ENCODE measurements at places on chromosomes 7 and 10.

- no peak for DNase-seq
Measured at GRCh38 chr7:30315589-30315988, 31.2 kb downstream of the ZNRF2 start.

GRCh38 chr7:81990395-81990794 is 220.5 kb upstream of the HGF start:
- DNase-seq: peak; percentile 25

GRCh38 chr7:28298870-28299518 is 113.3 kb upstream of the CREB5 start:
- peak; percentile 74 for DNase-seq

DNA sequence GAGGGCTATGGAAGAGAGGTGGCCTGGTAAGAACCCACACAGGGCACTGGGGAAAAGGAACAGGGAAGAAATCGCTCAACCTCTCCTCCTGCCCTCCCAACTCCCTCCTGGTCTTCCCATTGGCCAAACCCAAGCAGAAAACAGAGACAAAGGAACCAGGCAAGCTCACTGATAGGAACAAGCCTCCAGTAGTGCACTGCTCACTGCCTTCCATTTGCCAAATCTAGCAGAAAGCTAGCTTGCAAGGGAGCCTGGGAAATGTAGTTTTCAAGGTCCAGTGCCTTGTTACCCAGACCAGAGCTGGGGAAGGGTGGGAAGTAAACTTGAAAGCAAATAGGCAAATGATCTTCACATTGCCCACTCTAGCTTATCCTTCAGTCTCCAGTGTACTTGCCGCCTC is 556.1 kb upstream of the AUTS2 start:
- no peak for DNase-seq

DNA sequence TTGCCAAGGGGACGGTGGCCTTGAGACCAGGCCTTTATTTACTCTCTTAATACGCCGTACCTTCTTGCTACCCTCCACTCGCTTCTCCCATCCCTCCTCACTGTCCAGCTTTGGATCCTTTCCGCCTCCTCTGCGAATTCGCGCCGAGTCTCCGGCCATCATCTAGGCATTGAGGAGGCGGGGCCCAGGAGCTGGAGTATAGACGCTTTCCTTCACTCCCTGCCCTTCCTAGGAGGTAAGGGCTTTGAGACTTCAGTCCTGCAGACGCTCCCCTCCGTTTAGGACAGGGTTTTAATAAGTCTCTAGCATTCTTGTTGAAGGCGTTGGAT is 538 bp downstream of the TFAM start:
- DNase-seq: peak; percentile 52

DNA sequence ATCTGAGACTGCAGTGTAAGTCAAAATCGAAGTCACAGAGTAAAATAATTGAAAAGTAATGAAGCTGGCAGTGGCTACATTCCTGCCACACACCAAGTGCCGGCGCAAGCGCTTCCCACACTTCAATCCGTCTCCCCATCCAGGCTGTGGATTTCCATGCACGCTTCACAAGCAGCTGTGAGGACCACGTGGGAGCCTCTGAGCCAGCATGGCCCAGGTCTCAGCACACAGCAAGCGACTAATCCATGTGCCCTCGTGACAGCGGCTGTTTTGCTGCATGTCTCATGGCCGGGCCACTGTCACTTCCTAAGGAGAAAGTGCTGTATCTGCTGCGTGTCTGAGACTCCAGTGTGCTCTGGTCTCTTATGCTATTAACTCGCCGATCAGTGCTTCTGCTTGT is 566.9 kb downstream of the DNAJB6 start:
- no peak for DNase-seq

DNA sequence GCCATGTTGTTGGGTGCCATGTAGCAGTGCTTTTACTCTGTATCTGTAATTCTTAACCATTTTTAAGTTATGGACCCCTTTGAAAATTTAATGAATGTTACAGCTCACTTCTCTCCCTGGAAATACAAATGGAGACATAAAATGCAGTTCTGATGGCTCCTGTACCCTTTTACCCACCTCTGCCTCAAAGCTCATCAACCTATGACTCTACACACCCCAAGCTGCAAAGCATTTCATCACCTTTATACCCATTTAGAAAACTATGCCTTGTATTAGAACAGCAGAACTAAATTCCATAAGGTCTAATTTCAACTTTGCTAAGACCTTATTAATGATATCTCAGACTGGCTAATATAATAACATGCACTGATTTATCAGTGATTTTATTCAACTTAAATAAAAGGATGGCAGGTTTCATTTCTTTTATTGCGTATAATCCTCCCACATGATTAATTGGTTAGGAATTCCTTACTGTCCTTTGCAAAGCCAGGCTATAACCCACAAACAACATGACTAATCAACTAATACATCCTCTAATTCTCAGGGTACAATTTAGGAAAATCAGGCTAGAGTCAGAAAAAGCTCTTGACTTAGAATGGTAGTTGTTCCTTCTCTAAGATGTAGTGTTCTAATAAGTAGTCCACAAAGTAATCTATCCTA is 68.1 kb downstream of the CPEB3 start:
- DNase-seq: peak; percentile 79

GRCh38 chr10:24902400-24902728 is 50.0 kb downstream of the PRTFDC1 start:
- no peak for DNase-seq

DNA sequence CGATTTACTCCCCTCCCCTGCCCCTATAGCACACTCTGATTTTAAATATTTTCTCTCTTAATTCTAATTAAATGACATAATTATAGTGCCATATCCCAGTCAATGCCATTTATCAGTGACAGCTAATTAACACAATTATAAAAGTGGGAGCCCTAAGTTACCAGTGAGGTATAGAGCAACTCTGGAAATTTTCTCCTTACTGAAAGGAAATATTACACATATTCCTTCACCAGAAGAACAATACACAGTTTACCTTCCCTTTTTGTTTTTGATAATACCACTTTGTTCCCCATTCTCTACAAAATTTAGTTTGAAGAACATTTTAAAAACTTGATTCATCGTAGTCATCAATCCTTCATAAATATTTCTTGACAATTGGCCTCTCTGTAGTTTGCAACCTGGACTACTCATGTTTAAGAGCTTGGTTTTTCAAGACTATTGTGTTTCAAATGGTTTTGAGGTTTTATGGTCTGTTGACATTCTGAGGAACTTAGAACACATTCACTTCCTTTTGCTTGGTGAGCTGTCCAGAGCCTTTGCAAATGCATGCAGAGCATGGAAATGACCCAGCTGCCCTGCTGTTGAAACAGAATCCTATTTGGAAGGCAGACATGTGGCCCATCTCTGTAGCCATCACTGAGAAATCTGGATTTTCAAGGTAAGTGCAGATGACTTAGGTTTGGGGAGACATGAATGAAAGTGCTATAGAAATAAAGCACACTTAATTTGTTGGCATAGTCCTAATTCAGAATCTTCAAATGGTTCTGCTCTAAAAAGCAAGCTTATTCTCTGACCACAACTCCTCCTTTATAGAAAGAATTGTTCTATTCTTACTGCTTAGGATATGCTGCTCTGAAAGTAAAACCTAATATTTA is at the start of gene GPR141:
Gene GPR141, plus strand, starts transcription at position 521 of the 875 bp plus-strand sequence. CDS start 56,628 bp downstream, outside the sequence.
- no peak for DNase-seq

DNA sequence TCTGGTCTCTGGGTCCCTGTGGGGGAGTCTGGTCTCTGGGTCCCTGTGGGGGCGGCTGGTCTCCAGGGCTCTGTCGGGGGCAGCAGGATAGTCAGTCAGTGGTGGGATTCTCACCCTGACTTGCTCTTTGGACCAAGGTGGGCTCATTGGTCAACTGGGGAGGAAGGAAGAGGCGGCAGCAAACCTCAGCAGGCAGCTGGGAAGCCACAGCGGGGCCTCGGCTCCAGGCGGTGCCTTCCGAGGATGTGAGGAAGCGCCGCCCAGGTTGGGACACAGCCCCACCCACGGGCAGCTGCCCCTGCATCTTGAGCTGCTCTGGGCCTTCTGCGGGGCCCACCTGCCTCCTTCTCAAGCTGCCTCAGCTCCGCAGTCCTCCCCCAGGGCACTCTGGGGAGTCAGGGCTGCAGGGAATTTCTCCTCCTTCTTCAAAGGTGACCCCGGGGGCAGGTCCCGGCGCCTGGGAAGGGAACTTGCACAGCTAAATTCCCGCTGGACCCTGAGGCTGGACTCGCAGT is 20.4 kb upstream of the KNDC1 start:
- no peak for DNase-seq

DNA sequence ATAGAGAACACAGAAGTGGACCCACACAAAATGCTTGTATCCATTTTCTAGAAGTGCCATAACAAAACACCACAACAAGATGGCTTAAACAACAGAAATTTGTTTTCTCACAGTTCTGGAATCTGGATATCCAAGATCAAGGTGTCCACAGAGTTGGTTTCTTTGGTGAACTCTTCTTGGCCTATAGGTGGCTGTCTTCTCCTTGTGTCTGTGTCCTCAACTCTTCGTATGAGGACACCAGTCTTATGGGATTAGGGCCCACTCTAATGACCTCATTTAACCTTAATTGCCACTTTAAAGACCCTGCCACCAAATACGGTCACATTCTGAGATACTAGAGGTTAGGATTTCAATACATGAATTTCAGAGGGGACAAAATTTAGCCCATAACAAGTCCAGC is 30.8 kb upstream of the C10orf71 start:
- no peak for DNase-seq

DNA sequence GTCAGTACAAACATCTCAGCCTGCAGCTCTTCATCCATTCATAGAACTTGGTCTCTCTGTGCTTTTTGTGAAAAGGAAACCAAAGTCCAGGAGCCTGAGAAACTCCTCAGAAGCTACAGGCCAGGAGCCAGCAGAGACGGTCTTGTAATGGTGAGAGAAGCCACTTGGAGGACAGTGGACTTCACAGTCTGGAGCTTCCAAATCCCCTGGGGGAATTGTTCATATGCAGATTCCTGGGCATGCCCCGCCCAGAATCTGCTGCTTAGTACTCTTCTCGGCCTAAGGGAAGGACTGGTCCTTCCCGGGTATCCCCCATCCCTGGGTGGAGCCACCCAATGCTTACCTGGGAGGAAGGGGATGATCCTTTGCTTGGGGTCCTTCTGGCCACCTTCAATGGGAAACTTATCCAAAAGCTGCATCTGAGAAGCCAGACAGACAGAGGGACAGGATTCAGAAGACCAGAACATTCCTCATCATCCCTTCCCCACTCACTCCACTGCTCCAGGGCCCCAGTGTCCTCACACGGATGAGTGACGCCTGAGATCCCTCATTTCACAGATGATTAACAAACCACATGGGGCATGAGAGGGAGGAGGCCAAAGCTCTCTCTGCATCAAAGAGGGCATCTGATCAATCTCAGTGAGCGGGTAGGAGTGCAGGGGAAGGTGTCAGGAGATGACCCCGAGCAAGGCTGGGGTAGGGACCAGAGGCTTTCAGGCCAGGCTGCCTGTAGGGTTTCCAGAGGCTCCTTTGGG is 88.4 kb downstream of the SH3PXD2A start:
- DNase-seq: no peak

DNA sequence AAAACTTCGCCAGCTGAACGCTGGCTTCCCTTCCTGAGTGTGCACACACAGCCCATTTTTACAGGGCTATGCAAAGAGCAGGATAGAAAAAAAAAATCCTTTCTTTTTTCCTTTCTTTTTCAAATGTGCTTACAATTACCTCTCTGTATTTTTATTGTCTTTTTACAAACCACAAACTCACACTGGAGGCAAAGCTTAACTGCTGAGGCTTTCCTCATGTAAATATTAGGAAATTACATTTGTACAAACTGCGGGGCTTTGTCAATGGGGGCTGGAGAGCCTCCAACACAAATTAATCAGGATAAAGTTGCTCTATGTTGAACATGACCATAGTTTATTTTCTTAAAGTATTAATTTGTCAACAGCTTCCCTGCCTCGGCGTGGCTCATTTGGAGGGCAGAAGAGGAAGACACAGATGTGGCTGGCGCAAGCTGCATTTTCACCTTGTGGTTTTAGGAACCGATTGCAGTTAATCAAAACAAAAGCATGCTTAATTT is 411.7 kb upstream of the MKI67 start:
- DNase-seq: no peak

- no peak for DNase-seq
Measured at GRCh38 chr7:141999058-141999623, 3.5 kb downstream of the MGAM start.

- DNase-seq: peak; percentile 22
Measured at GRCh38 chr7:98879198-98879978, 1.1 kb downstream of the TRRAP start.

GRCh38 chr7:155576900-155577508 is 30.6 kb upstream of the CNPY1 start:
- DNase-seq: no peak

DNA sequence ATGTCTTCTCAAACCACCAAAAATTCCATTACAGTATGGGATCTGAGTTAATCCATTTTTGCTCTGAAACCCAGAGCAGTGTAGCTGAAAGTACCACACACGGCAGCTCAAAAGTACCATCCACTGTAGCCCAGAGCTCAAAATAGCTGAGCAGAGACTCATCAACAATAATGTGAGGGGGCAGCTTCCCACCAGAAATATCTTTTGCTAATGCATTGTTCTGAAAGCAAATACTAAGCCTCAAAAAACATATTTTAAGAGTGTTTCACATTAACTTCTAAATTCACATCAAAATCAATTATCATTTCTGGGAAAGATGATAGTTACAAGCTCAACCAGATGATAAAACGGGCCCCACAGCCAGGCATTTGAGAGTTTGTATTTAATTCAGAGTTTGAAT is 73.7 kb downstream of the ABLIM1 start:
- DNase-seq: peak; percentile 18

GRCh38 chr7:80039251-80039884 is 95.3 kb upstream of the GNAI1 start:
- no peak for DNase-seq

Measured in GM03348 (cell line).